ENCODE measurements at places on chromosomes 1 and 21.

DNA sequence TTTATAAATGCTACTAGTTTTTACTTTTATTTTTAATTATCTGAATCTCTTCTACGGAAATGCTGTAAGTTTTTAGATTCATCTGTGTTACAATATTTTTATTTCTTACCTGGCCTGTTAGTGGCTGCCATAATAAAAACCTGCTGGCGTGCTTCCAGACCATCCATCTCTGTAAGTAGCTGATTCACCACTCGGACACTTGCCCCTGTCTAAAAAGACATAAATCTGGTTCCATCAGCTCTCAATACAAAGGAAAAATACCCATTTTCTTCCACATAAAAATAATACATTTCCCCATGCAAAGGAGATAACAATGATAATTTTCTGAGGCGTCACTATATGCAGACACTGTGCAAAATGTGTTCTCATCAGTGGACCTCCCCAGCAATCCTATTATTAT lies 62.0 kb downstream of the NVL start:
- no peak for DNase-seq

DNA sequence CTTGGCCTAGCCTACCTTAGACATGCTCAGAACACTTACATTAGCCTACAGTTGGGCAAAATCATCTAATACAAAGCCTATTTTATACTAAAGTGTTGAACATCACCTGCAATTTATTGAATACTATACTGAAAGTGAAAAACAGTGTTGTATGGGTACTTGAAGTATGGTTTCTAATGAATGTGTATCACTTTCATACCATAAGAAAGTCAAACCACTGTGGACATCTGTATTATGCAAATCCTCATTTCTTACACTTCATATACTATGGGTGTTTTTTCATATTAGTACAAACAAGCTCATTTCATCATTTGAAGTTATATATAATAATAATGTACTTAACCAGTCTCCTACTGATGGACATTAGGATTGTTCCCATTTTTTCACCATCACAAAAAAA lies 41.2 kb downstream of the TDRD5 start:
- no peak for DNase-seq

DNA sequence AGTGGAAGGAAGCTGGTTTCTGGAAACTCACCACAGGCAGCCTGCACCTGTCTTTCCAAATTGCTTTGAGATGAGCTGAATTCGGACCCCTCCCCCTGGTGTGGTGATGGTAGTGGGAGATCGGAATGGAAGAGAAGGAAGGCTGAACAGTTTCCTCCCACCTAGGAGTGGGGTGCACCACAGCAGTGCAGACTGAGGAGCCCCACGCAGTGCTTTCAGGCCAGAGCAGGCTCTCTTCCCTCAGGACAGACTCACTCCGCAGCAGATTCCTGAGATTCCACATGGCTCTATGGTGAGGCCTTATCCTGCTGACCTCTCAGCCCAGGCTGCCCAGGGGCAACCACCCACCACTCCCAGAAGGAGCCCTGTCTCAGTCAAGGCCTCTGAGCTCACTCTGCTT lies 80.9 kb downstream of the ATP1A1 start:
- no peak for DNase-seq

- DNase-seq = no peak
Observed at GRCh38 chr1:177928194-177928593, 41.7 kb downstream of the SEC16B start.

- no peak for DNase-seq
Observed at GRCh38 chr1:167500283-167500860, 18.0 kb downstream of the CD247 start.

- DNase-seq = no peak
Observed at GRCh38 chr1:47215713-47216112, 16.3 kb downstream of the TAL1 start.

- DNase-seq = no peak
Observed at GRCh38 chr21:43571976-43572375, 87.3 kb downstream of the HSF2BP start.

DNA sequence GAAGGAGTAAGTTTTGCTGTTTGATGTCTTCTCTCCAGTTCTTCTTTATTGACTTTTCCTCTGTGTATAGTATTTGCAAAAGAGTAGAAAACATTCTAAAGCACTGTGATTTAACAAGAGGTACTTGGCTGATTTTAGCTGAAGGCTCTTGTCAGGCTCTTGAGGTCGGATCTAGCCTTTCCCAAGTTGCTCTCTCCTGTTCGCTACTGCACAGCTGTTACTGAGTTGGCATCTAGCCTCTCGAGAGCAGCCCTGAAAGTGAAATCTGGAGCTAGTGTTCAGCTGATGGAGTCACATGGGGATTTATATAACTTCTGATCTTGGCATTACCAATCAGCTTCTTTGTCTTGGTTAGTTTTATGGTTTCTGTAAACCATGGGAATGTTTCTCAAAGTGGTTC lies 193.1 kb downstream of the RYR2 start:
- DNase-seq = no peak

DNA sequence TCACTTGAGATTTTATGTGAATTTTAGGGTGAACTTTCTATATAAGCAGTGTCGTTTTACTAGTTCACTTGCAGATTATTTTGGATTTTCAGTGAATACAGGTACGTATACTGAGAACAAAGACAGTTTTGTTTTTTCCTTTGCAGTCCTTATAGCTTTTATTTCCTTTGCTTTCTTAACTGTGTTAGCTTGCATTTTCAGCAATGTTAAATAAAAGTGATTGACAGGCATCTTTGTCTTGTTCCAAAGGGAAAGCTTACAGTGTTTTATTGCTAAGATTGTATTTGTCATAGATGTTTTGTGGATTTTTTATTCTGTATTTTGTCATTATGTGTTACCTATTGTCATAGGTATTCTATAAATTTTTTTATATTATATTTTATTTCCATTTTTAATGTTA lies 53.3 kb upstream of the FASLG start:
- DNase-seq = no peak

- DNase-seq = no peak
Observed at GRCh38 chr1:155893389-155894142, 17.6 kb downstream of the RIT1 start.

DNA sequence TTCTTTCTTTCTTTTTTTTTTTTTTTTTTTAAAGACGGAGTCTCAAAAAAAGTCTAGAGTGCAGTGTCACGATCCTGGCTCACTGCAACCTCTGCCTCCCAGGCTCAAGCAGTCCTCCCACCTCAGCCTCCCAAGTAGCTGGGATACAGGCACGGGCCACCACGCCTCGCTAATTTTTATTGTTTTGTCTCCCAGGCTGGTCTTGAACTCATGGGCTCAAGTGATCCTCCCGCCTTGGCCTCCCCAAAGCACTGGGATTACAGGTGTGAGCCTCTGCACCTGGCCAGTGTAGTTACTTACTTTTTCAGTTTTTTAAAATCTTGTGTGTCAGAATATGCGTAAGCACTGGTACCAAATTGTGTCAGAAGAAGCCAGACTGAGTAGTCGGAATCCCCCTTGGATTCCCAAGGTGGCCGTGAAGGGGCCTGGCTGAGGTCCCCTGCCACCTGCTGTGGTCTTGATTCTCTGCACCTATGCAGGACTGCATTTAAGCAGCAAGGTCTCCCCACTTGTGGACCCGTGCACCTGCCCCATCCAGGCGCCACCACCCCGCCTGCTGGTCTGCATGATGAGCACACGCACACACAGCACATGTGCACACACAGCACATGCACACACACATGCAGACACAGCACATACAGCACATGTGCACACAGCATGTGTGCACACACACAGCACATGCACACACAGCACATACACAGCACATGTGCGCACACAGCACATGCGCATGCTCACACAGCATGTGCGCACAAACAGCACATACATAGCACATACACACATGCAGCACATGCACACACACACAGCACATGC lies 47.5 kb downstream of the PCNT start:
- DNase-seq = no peak

GRCh38 chr1:230869500-230869899 lies 1.2 kb upstream of the C1orf198 start:
- DNase-seq = no peak

DNA sequence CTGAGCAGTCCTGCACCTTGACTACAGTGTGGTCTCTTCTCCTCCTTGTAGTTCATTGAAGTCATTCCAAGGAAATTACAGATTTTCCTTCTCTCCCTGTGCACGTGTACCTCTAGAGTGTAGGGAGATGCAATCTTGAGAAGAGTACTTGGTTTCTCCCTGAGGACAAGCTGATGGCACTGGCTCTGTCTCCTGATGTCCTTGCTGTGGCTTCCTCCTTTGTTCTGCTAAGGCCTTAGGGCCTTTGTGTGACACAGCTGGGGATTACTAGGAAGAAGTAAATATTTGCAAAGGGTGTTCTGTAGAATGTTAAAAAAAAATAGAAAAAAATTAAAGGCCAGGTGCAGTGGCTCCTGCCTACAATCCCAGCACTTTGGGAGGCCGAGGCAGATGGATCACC lies 66.2 kb upstream of the APOBEC4 start:
- DNase-seq = no peak

GRCh38 chr1:51313961-51314777 lies 16.2 kb downstream of the TTC39A start:
- no peak for DNase-seq

All from activated T-cell treated with anti-CD3 and anti-CD28 coated beads, Interleukin-2, amount 50 U/mL, for 48 hours (primary cell).